Lung (tissue), 17 donors: ENCODE measurements at places on chromosomes 12 and 14. TPM values are rescaled to one million over a fixed set of nuclear protein-coding genes. Genes with fewer than 3 reads are reported as not detected.

GRCh38 chr14:57533214-57533613, 39.6 kb upstream of the CCDC198 start:
- DNase-seq, result peak; percentile 9

GRCh38 chr12:92762773-92763172, 60.0 kb downstream of the PLEKHG7 start:
- DNase-seq, result no peak

DNA sequence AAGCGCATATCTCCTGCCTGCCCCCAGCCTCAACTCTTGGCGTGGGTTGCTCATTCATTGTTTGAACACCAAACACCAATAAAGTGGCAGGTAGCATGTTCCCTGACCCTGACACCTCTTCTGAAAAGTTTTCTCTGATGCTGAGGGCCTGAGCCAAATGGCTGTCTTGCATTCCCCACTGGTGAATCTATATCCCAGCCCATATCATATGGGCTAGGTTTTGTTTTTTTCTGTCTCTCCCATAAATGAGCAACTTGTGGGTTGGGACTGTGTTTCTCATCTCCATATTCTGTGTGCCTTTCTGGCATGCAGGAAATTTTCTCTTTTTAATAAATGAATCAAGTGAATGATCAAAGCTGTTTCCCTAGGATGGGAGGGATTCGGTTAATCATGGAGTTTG, 5.0 kb downstream of the MYO1A start:
- no peak for DNase-seq

GRCh38 chr12:116563262-116563661, 4.1 kb downstream of the MAP1LC3B2 start:
- DNase-seq, result no peak

DNA sequence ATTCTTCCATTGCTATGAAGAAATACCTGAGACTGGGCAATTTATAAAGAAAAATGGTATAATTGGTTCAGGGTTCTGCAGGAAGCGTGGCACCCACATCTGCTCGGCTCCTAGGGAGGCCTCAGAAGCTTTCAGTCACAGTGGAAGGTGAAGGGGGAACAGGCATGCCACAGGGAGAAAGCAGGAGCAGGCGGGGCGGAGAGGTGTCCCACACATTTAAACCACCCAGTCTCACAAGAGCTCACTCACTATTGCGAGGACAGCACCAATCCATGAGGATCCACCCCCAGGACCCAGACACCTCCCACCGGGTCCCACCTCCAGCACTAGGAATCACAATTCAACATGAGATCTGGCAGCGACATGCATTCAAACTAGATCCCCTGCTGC, 56.0 kb upstream of the C14orf180 start:
- no peak for DNase-seq

DNA sequence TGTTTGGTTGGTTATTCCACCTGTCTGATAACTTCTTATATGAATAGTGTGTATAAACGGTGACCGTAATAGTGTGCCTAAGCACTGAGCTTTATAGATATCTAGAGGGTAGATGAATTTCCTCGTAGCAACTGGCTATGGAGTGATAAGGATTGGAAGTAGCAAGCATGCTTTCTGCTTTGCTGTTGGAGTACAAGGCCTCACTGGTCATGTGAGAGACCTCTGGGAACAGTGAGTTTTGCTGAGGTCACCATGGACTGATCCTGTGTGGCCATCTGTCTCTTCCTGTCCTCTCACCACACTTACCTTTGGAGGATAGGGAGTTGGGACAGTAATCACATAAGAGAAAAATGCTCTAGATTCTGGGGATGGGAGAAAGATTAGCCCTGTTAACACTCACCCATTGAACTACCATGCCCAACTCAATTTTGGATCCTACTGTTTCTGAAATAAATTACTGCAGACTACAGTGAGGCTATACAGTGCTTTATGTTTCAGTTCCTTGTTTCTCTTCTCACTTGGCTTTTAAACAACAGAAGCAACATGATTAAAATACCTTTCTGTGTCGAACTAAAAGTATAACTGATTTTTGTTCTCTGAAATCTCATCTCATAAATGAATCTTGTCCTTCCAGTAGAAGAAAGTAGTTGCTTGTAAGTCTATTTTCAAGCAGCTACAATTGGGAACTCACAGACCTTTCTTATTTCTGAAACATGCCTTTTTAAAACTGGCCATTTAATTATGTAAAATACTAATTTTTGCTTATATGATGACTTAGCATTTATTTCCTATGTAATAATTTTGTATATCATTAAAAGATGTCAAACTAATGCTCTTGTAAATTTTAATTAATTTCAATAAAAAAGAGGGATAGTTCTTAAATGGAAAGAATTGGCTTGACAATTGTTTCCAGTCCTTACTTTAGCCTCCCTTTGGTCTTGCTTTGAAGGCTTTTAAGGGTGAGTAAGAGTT, 8.3 kb downstream of the TMX1 start:
- DNase-seq, result no peak

GRCh38 chr12:14810953-14811483, 3.0 kb downstream of the SMCO3 start:
- no peak for DNase-seq

GRCh38 chr14:47715330-47715729, 39.9 kb upstream of the MDGA2 start:
- DNase-seq, result no peak

GRCh38 chr14:92507174-92507768, 6.3 kb upstream of the RIN3 start:
- no peak for DNase-seq

Gene GYS2
- 0.03 TPM for polyA plus RNA-seq

Gene LRRC43
- polyA plus RNA-seq, result 3.7 TPM

Gene EFS
- 6.5 TPM for polyA plus RNA-seq
